ENCODE measurements at places on chromosomes 5 and 9.

- DNase-seq, result peak; percentile 27
Measured at GRCh38 chr9:110545705-110546104, 33.8 kb downstream of the SVEP1 start.

DNA sequence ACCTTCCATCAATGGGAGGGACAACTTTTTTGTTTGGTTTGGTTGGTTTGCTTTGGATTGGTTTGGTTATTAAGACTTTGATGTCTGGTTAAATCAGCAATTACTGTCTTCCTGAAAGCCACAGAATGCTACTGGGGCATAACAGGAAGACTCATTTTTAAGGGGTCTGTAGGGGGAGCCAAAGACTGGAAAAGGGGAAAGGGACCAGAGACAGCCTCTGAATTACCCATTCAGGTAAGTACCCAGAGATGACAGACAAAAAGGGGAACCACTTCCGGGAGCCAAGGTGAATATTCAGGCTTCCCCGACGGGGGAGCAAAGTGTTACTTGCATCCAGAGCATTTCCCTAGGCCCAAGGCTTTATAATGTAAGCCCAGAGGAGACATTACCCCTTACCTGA is 4.6 kb upstream of the FEM1C start:
- peak; percentile 49 for DNase-seq

- DNase-seq, result peak; percentile 81
Measured at GRCh38 chr5:35777358-35778087, 79.2 kb upstream of the IL7R start.

DNA sequence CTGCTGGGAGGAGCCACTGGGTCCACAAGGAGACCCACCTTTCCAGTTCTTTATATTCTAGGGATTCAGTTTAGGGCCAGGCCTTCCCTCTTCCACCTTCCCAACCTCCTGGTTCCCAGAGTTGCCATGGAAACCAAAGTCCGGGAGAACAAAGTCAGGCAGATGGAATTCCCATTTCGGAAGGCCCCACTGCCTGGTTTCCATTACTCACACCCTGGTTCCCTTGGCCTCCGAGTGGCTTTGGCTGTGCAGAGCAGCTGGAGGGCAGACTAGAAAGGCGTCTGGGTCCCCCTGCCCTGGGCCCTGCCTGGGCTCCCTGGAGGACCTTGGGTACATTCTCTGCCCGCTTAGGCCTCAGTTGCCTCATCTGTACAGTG is 136.1 kb downstream of the RGS3 start:
- peak; percentile 96 for DNase-seq

GRCh38 chr5:128202320-128202719 is 118.8 kb downstream of the SLC12A2 start:
- no peak for DNase-seq

GRCh38 chr9:17425384-17425783 is 153.5 kb upstream of the SH3GL2 start:
- DNase-seq, result no peak

- peak; percentile 10 for DNase-seq
Measured at GRCh38 chr5:9698841-9699240, 68.7 kb upstream of the TAS2R1 start.

DNA sequence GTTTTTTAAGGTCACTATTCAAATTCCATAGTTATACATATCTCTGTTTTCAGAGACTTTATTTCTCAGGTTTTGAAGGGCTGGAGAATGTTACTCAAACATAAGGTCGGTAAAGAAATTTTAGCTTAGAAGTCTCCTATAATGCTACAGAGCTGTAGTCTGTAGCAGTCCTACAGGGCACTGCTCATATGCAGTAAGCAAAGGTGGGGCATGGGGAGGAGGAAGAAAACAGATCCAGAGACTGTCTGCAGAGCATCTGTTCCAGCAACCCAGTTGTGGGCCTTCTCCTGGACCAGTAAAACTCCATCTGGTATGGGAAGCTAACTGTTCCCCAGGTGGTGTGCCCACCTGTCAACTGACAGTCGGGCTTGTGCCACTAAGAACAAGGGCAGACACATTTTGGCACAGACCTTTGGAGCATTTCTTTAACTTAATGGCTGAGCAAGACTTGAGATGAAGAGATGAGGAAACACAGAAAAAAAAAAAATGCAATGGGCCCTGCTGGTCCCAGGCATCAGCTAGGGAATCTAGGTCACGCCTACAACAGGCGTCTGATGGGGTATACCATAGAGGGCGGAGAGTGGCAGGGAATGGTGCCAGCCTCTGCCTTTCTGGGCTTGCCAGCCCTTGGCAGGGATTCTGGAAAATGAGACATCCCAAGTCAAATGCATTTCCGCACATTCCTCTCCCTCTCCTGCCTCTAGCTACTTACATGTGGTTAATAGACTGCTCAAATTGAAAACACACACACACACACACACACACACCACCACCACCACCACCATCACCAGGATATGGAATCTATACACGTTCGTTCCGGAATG is 218.9 kb downstream of the ARL15 start:
- DNase-seq, result peak; percentile 60

DNA sequence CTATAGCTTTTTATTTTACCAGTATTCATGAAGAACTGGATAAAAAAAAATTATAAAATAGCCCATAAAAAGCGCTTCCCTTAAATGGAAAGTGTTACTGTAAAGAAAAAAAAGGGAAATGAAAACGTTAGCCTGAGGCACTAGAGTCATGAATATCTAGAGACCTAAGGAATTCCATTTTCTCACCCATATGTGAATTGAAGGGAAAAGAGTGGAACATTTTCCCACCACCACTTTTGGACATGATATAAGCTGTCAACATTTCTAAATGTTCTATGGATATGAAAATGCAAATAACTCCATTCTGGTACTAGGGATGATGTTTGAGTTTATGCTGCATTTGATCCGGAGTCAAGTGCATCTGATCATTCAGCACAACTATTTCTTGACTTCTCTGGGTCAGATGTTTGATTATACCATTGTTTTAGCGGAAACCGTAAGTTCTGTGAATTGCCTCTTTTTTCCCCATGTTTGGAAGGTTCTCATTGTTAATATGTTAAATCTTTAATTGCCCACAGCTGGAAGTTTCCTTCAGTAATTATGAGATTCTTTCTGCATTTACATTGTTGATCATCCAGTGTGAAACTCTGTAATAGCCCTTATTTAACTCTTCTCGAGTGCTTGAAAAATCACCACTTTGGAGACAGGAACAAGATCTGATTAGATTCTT is 467.4 kb upstream of the SEMA6A start:
- DNase-seq, result no peak

GRCh38 chr5:141172381-141173204 is at the start of gene PCDHB7:
TSS of gene PCDHB7 (plus strand) at chr5:141172644. CDS start at chr5:141172836, 192 bp downstream.
- peak; percentile 31 for DNase-seq

DNA sequence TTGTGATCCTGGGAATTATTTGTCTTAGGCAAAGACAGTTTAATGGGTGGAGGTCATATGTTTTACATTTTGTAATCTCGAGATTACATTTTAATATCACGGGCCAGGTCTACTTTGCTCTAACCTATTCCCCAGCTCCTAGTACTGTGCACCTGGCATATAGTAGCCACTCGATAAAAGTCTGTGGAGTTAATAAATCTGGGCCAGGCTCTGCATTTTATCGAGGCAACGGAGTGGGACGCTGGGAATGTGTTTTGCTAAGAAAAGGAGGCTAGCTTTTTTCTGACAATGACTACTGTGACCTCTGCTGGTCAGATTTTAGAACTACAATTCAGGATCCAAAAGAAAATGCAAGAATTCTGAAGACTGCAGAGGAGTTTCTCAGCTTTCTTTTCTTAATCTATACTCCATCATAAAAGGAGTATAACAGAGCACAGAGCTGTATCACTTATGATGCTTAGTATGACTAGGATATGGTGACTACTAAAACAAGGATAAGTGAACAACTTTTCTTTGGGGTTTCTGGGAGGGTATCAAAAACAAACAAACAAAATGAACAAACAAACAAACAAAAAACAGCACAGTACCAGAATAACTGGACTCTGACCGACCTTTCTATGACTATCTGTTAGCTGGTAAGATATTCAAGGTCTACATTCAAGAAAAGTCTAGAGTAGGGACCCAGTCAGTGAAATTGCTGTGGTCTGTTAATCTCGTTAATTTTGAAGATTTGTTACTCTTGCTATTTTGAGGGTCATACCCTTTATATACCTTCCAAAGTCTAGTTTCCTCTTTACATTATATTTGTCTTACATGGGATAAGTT is 46.1 kb upstream of the CER1 start:
- peak; percentile 58 for DNase-seq

DNA sequence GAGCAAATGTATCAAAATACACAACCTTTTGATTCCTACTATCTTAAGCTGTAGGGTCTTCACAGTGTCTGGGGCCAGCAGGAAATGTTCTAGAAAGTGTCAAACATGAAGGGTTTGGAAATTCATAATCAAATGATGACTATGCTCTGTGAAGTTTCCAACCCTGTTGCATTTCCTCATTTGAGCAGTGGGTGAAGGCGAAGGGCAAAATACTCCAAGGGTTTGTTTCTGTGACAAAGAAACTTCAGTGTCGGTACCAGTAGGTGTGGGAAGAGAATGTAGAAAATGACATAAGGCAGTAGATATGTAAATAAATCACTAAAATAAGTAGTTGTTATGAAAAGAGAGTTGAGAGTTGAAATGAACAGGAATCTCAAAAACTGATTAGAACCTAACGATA is 576 bp downstream of the ALDOB start:
- DNase-seq, result no peak

DNA sequence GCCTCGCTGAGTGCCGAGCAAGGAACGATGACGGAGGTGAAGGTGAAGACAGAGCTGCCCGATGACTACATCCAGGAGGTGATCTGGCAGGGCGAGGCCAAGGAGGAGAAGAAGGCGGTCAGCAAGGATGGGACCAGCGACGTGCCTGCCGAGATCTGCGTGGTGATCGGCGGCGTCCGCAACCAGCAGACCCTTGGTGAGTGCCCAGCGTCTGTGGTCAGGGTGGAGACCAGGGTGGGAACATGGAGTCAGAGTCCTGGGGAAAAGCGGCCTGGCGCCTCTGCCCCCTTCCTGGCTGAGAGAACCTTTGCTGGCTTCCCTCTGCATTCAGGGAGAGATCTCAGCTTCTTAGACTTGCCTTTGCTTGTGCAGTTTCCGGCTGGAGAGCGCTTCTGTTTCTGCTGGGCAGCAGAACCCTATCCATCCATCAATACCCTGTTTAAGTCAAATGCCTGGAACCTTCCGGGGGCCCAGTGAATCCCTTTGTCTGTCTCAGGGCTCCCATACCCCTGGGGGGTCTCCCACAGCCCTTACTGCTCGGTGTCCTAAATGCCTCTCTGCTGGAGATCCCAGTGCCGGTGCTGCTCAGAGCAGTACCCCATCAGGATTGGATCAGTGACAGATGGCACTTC is 89.6 kb downstream of the AMBP start:
- DNase-seq, result no peak

- no peak for DNase-seq
Measured at GRCh38 chr9:691825-692400, 149.6 kb upstream of the DMRT1 start.

DNA sequence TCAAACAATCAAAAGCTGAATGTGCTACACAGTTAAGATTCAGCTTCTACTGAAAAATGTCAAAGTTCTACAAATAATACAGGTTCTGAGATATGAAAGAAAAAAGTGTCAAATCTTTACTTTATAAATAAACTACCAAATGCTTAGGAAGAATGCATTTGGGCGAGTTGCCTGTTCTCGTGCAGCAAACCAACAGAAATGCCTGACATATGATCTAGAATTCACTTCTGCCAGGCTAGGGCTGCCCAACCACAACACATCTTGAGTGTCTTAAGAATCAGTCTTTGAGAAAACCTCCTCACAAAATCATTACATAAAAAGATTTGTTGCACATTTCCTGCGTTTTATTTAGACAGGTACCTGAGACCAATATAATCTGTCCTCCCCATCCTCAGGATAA is 42.2 kb downstream of the ANKH start:
- DNase-seq, result no peak

- DNase-seq, result no peak
Measured at GRCh38 chr9:92794426-92794825, 29.8 kb upstream of the BICD2 start.

- DNase-seq, result no peak
Measured at GRCh38 chr5:73233053-73233460, 60.1 kb downstream of the TMEM174 start.

- DNase-seq, result no peak
Measured at GRCh38 chr5:36239370-36240293, 2.1 kb downstream of the NADK2 start.

DNA sequence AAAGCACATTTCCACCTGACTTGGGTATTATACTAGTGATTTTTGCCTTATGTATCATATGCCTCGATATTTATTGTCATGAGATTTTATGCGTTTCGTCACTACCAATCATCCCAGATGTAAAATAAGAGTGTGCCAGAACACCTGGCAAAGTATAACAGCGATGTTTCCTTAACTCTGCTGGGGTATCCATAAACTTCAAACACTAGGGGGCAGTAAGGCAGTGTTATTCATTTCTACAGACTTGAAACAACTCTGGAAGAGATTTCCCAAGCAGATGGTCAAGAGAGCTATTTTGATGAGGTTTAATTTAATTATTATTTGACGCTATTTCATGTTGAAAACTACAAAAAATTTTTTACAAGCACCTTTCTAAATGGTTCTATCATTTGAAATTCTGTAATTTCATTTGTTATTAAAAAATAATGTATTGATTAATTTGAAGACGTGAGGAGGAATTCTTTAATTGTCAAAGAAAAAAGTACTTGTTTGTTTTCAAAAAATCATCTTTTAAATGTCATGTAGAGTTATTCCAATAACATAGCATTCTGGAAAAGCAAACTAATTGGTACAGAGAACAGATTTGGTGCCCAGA is 388.5 kb upstream of the CTNND2 start:
- DNase-seq, result peak; percentile 0

GRCh38 chr5:80168388-80169028 is 87.3 kb downstream of the SERINC5 start:
- DNase-seq, result no peak

Measured in fibroblast of skin of back (primary cell).